ENCODE measurements at places on chromosomes 7 and 10. TPM values are rescaled to one million over a fixed set of nuclear protein-coding genes. Genes with fewer than 3 reads are reported as not detected.
A peak's percentile ranks its signal among the peaks of the same experiment; 100 is the strongest.

DNA sequence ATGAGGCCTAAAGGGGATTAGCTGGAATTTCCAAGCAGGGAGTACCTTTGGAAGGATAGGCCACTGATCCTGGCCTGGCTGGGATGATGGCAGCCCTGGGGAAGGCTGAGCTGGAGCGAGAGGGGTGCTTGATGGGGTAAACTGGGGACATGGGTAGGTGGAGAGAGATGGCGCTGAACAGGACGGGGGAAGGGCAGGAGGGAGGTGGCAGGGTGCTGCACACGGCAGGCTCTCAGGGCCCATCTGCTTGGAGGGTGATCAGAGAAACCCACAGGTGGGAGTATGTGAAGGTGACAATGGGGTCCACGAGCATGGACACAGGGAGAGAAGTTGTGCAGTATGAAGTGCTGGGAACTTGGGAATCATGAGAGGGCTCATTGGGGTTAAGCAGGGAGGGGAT lies 10.3 kb downstream of the MAT1A start:
- no peak for ATAC-seq

ST8SIA6 gene
- 0.84 TPM for total RNA-seq

GRCh38 chr10:64586934-64587503 lies 1065.8 kb downstream of the REEP3 start:
- ATAC-seq = no peak

GRCh38 chr7:10239695-10240345 lies 733.9 kb upstream of the PHF14 start:
- no peak for ATAC-seq

- no peak for ATAC-seq
These were observed 66.7 kb downstream of the EMX2 start for GRCh38 chr10:117609095-117609795.

- peak; percentile 76 for ATAC-seq
These were observed 26.1 kb upstream of the RSU1 start for GRCh38 chr10:16843252-16843870.

WIPF3 gene
- total RNA-seq = not detected

DNA sequence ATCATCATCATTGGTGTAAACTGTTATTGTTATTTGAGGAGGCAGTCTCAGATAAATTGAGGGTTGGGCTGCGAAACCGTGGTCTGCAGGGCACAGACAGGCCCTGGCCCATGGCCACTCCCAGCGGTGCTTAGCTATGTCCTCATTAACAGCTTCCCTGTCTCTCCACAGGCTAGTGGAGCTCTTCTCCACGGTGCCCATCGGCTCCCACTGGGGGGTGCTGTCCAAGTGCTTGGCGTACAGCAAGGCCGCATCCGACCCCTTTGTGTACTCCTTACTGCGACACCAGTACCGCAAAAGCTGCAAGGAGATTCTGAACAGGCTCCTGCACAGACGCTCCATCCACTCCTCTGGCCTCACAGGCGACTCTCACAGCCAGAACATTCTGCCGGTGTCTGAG lies 21.6 kb downstream of the GPR26 start:
- ATAC-seq = no peak

CALHM1 gene
- total RNA-seq = 0.11 TPM

SLC13A1 gene
- total RNA-seq = not detected

DNA sequence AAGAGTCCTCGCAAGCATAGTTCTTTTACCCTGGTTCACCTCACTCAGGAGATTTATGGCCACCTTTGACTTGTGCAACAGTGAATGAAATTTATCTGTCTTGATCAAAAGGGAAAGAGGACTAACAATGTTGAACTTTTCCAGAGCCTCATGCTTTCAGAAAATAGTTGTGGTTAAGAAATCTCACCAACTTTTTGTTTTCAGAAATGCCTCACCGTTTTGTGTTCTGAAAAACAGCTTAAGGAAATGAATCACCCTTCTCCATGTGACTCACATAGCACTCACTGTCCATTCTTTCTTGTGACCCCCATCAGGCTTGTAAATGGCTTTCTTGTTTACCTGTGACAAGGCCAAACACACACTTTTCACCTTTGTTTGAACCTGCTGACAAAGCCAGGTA lies 148.6 kb upstream of the FAM3C start:
- ATAC-seq = peak; percentile 91

DNA sequence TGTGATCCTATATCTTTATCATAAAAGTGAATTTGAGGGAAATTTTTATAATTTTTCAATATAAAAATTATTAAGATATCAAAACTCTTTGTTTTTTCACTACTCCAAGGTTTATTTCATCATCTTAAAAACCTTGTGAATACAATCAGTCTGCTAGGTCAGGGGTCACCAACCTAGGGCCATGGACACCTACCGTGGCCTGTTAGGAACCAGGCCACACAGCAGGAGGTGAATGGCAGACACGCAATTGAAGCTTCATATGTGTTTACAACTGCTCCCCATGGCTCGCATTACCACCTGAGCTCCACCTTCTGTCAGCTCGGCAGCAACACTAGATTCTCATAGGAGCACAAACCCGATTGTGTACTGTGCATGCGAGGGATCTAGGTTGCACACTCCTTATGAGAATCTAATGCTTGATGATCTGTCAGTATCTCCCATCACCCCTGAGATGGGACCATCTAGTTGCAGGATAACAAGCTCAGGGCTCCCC lies 271.2 kb upstream of the C7orf33 start:
- ATAC-seq = no peak

DNA sequence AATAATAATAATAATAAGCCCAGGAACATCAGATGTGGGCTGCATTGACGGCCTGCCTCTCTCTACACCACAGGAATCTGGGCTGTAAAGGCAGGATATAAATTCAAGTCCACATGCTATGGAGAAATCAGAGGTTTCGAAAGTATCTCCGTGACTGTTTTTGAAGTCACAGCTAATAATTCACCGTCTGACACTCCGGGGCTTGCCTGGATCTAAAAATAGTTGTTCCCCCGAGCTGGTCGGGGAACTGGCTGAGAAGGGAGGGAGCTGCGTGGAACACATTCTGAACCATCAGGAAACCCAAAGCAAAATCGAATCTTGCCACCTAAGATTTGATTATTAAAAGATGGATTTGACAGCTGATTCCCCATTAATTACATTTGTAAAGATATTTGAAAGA lies 35.4 kb downstream of the KLF6 start:
- no peak for ATAC-seq

TAS2R41 gene
- total RNA-seq = not detected

- no peak for ATAC-seq
These were observed 18.0 kb downstream of the RNLS start for GRCh38 chr10:88565072-88565471.

ANK3 gene
- total RNA-seq = 78.2 TPM

DNA sequence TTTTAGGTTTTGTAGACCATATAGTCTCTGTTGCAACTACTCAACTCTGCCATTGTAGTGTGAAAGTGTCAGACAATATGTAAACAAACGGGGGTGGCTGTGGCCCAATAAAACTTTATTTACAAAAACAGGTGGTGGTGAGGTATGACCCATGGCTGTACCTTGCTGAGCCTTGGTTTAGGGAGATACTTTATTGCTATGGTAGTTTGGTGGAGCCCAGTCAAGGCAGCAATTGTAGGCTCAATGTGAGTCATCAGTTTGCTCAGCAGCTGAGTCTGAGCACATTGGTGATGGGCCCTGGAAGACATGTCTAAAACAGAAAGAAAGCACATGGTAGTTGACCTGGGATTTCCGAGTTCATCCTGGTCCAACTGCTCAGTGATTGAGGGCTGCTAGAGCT lies 242.5 kb downstream of the REEP3 start:
- no peak for ATAC-seq

GRCh38 chr7:50685135-50686065 lies 97.3 kb downstream of the GRB10 start:
- ATAC-seq = no peak

GRCh38 chr7:131562941-131563340 lies 6.5 kb upstream of the PODXL start:
- ATAC-seq = no peak

GRCh38 chr7:100573691-100574361 lies at the start of gene SAP25:
Gene SAP25, minus strand, starts transcription at chr7:100573900. Its CDS starts 158 bp downstream, at chr7:100573742.
- ATAC-seq = no peak

- peak; percentile 89 for ATAC-seq
These were observed 46.1 kb downstream of the UBE2H start for GRCh38 chr7:129906700-129907099.

DNA sequence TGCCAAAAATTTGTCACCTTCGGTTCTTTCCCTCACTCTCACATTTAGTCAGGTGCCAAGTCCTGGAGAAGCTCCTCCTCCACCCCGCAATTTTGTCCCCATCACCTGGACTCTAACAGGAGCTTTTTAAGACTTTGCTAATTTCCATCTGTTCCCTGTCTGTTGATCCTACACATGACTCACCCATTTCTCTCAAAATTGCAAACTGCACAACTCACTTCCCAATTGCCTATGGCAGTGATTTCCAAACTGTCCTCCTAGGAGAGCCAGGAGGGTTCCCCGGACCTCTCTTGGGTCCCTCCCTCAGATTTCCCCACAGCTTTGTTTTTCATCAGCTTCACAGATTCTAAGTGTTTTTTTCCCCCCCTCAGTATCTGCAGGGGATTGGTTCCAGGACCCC lies 120.3 kb downstream of the WNT2 start:
- ATAC-seq = no peak

- no peak for ATAC-seq
These were observed 227.3 kb upstream of the SP8 start for GRCh38 chr7:21013765-21014539.

GRCh38 chr7:112779667-112780066 lies 10.5 kb downstream of the TMEM168 start:
- no peak for ATAC-seq

BBS9 gene
- 11.3 TPM for total RNA-seq

DNA sequence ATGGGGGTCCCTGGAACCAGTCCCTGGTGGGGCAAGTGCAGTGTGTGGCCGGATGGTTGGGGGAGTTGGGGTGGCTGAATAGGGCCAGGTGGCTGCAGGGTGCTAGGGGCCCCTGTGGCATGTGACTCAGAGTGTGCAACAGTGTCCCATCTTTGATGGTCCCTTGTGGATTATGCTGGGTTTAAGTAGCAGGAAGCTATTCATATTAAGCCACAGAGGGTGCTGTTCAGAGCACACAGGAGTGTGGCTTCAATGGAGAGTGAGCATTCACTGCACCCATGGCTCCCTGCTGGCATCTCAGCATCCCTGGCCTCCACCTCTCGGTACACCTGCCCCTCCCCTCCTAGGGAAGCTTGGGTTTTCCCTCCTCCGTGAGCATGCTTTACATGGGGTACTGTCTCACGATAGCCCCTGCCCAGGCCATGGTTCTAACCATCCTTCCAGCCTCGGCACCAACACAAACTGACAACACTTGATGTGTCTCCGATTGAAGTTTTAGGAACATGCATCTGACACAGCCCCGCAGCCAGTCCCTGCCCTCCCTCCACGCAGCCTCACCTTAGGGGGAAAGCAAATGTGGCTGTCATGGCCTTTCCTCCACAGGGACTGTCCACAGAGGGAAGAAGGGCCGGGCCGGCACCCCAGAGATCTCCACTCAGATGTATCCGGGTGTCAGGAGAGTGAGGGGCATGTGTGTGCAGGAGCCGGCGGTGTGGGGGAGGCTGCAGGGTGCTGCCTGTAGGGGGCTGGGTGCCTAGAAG lies 30.4 kb upstream of the PPIF start:
- peak; percentile 44 for ATAC-seq

DNA sequence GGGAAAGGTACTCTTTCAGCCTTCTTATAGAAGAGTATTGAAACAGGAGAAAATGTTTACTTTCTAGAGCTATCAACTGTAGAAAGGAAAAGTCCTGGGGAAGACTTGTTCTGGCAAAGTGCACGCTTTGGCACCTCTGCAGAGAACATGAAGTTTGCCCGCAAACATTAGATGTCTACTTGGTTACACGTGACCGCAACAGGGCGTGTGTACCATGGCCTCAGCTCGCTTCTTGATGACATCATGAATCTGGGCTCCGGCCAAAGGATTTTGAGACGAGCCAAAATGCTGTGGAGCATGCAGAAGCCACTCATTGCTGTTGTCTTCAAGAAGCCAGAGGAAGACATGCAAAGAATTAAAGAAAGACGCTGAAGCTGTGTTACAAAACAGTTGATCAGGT lies 8.6 kb upstream of the TAS2R60 start:
- ATAC-seq = no peak

P4HA1 gene
- total RNA-seq = 56.6 TPM

SPAM1 gene
- total RNA-seq = not detected

OTUD1 gene
- total RNA-seq = 13.1 TPM

PDE6C gene
- not detected for total RNA-seq

DNA sequence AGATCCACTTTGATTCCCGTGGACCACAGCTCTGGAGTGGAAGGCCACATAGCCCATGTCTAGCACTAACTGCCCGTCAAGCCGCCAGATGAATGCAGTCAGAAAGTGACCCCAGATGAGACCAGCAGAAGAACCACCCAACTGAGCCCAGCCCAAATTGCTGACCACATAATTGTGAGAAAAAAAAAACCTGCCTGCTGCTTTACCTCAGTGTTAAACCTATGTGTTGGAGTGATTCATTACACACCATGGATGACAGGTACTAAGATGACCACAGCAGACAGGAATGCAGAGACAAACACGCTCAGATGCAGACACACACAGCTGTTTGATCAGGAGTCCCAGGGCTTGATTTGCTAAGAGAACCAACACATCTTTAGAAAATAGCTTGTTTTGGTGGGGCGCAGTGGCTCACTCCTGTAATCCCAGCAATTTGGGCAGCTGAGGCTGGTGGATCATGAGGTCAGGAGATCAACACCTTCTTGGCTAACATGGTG lies 168.1 kb upstream of the PPP2R2D start:
- ATAC-seq = no peak

DNA sequence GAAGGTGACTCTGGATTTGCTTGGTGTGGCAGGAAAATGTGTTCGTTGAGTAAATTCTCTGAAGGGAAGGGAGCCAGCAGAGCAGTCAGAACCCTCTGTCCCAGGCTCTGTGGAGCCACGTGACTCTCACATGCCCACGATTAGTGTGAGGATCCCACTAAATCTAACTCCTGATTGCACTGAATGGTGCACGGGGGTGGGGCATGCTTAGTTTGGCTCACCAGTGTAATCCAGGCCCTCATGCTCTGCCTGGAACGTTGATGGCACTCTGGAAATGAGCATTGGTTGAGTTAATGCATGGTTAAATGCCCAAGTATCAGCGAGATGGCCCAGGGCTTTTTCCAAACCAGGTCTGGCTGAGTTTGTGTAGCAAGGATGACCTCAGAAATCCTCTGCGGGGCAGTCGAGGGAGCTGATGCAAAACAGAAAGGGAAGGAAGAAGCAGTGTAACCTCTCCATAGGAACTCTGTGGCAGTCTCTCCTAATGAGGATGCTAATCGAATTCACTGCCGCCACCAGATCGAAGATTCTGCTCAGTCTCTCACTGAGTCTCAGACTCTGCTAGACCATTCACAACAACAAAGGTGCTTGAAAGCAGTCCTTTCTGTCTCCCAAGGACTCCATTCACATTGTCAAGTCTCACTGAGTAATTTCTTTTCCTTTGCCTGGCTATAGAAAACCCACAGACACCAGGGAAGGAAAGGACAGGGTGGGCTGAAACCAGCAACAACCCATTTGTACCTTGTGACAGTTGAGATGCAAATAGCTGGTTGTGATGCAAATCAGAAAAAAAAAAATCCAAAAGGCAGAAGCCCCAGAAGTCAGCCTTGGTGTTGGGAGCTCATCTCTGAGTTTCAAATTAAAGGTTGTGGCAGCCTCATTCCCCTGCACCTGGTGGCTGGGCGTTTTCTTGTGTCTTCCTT lies 98.1 kb downstream of the C10orf105 start:
- ATAC-seq = no peak

- ATAC-seq = no peak
These were observed 4.1 kb downstream of the TRIM8 start for GRCh38 chr10:102648269-102648888.

Data from activated T-helper 17 cell treated with anti-CD3 and anti-CD28 coated beads, Interleukin-2, amount 50 U/mL, for 72 hours (primary cell).